ENCODE measurements at places on chromosomes 7 and 10. TPM values are rescaled to one million over a fixed set of nuclear protein-coding genes. Genes with fewer than 3 reads are reported as not detected.

Gene RAB19
- total RNA-seq, result 0.15 TPM

Gene TMEM196
- total RNA-seq, result not detected

Gene OR13A1
- total RNA-seq, result not detected

Gene HOXA9
- total RNA-seq, result 6.8 TPM

Gene PNLIPRP1
- total RNA-seq, result not detected

Gene FAS
- total RNA-seq, result 25.5 TPM

Gene THSD7A
- total RNA-seq, result not detected

Gene HELLS
- total RNA-seq, result 27.5 TPM

Gene INMT
- total RNA-seq, result not detected

Gene SDK1
- total RNA-seq, result 1.6 TPM

Gene ACTL6B
- not detected for total RNA-seq

Gene RPEL1
- 0.04 TPM for total RNA-seq
